DMS53 (cell line): ENCODE measurements at places on chromosomes 7 and 10.

- peak; percentile 71 for DNase-seq
Measured at GRCh38 chr7:92614660-92615174, 24.5 kb upstream of the FAM133B start.

DNA sequence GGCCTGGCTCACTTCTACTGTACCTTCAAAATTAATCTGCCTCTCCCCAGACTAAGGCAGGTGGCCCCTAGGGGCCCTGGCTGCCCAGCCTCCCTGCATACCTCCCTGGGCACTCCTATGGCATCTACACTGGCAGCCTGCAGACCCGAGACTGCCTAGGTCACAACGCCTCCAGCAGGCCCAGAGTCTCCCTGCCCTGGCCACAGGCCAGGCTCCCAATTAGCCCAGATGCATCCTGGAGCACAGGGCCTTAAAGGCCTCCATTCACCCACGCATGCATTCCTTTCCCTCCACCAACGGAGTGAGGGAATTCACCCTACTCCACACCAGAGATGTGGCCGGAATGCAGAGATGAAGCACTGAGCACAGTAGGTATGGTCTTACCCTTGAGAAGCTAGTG lies 1.9 kb downstream of the CHAT start:
- DNase-seq = no peak

DNA sequence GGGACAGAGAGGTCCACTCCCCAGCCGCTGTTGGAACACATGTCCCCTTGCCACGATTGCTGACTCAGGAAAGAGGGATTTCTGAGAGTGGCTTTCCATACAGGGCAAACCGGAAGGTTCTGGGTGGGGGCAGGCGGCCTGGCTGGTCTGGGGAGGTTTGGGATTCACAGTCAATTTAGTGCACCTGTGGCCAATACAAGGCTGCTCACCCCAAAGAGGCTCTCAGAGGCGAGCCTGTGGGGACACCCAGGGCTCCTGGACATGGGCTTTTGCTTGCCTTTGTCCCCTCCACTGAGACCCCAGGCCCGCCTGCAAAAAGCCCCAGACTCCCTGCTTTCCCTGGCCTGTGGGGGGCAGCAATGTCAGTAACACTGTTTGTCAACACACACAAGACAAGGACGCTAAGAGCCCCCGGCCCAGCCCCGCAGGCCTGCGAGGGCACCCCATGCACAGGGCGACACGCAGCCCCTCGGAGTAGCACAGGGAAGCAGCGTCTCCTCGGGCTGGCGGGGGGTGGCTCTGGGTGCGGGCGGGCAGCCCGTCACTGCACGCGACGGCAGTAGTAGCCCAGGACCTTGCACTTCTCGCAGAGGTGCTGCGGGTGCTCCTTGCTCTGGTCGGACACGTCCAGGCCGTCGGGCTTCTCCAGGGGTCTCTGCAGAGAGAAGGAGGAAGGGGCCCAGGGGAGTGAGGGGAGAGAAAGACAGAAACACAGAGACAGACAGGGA lies 38.7 kb downstream of the PPIF start:
- DNase-seq = no peak

- no peak for DNase-seq
Measured at GRCh38 chr7:79893991-79894390, 240.6 kb upstream of the GNAI1 start.

DNA sequence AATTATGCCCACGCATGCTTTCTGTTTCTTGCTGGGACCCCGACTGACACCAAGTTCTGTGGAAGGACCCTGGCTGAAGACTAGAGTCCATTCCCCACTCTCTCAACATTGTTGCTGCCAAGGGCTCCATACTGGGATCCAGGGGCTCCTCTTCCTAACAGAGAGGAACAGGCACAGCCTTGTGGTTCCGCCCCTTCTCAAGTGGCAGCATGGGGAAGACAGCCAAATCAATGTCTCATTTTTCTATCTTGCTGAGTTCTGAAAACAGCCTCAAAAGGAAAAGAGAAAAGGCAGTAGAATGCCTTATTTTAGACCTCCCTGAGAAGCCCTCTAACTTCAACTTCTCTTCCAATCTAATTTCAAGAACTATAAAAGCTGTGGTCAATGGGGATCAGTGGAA lies 23.7 kb upstream of the LAMB1 start:
- no peak for DNase-seq

DNA sequence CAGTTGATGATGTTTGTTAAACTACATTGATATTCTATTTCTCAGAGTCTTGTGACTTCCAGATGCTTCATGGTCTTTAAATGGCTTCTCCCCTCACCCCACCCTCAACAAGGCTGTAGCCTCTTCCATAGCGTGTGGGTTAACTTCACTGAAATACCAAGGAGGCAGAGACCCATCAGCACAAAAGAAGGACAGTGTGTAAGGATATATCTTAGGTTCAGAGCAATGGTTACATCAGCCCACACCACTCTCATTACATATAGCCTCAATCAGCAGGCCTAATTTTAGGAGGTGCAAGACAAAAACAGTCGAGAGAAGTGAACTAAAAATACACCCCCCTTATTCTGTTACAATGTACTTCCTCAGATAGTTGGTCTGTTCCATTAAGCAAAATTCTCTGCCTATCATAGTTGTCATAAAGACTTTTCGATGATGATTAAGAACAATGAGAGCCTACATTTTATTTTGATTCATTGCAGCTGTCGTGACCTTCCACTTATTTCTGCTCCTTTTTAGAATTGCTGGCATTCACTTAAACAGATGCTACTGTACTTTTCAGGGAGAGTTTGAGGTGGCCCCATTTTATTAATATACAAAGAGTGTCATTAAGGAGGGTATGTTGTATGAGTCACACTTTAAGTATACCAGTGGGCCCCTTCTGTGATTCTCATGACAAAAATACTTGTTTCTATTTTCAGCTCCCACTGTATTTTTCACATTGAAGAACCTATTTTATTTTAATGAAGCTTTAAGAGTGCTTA lies 52.1 kb downstream of the WIPF3 start:
- DNase-seq = no peak

DNA sequence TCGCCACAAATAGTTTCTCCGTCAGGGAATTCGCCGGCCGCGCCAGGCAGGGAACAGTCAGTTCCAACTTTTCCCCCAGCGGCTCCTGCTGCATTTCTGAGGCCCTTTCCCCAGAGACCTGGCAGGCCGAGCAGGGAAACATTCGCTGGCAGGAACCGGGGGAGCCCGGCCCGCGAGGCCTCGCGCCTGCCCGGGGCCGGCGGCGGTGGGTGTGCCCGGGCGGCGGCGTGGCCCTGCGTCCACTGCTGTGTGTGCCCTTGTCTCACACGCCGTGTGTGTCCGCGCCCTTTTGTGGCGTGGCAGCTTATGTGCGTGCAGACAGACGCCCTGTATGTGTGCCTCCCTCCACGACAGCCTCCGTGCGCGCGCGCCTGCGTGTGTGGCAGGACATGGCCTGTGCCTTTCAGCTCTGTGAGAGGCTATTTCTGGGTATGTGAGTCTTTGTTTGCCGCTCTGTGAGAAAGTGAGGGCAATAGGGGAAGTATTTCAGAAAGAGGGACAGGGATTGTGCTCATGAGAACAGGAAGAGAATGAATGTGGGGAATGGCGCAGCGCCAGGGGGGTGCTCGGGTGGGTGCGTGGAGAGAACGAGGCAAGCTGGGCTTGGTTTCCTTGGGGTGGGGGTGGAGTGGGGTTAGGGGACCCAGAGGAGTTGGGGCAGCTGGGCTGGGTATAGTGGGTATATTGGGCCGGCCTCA lies 689 bp upstream of the SMARCD3 start:
- peak; percentile 91 for DNase-seq

DNA sequence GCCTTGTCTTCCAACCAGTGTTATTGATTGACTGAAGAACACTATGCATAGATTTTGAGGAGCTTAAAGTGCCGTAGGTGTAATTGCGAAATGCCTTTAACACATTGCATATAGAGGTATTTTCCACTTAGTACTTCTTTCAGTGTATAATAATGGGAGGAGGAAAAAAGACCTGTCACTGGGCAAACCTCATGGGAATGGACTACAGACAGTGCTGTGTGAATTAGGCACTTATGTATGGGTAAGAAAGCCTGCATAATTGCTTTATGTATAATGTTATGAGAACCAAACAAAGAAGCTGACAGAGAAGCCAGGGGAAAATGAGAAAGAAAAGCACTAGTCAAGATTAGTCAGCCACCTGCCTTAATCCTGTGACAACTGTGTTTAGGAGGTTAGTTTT lies 12.4 kb upstream of the SCRN1 start:
- DNase-seq = no peak

- no peak for DNase-seq
Measured at GRCh38 chr7:67976490-67976889, 979.9 kb downstream of the TYW1 start.

DNA sequence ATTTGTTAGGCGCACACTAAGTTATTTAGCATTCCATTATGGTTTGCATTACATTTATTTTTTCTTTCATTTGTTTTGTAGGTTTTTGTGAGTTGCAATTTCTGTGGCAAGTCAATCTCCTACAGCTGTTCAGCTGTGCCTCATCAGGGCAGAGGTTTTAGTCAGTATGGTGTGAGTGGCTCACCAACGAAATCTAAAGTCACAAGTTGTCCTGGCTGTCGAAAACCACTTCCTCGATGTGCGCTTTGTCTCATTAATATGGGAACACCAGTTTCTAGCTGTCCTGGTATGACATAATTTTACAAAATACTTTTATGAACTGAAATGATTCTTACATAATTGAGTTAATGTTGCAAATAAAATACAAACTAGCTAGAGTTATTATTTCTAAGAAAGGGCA lies 29.5 kb downstream of the MIOS start:
- DNase-seq = no peak

- DNase-seq = no peak
Measured at GRCh38 chr10:70993051-70993450, 104.7 kb upstream of the PCBD1 start.

DNA sequence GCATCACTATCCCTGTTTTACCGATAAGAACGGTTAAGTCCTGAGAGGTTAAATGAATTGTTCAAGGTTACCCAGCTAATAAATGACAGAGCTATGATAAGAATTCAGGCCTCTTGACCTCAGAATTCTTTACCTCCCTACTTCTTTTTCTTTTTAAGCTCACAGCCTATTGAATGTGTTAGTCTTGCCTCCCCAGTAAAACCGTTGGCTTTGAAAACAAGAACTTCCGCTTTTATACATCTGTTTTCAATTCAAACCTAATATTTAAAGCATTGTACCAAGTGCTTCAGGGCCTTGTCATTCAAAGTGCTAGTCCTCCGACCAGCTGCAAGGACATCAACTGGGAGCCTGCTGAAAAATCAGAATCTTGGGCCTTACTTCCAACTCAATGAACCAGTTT lies 15.6 kb downstream of the SEC31B start:
- no peak for DNase-seq

DNA sequence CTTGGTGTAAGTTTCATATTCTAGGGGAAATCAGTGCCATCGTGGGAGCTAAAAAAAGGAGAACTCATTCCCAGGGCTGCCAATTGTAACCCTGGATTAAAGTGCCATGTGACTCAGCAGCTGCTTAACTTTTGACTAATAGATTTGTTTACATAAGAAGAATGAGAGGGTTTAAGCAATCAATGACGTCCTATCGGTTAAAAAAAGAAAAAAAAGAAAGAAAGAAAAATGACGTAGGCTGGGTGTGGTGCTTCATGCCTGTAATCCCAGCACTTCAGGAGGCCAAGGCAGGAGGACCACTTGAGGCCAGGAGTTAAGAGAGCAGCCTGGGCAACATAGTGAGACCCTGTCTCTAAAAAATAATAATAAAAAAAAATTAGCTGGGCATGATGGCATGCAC lies 116.2 kb upstream of the AFAP1L2 start:
- peak; percentile 93 for DNase-seq

DNA sequence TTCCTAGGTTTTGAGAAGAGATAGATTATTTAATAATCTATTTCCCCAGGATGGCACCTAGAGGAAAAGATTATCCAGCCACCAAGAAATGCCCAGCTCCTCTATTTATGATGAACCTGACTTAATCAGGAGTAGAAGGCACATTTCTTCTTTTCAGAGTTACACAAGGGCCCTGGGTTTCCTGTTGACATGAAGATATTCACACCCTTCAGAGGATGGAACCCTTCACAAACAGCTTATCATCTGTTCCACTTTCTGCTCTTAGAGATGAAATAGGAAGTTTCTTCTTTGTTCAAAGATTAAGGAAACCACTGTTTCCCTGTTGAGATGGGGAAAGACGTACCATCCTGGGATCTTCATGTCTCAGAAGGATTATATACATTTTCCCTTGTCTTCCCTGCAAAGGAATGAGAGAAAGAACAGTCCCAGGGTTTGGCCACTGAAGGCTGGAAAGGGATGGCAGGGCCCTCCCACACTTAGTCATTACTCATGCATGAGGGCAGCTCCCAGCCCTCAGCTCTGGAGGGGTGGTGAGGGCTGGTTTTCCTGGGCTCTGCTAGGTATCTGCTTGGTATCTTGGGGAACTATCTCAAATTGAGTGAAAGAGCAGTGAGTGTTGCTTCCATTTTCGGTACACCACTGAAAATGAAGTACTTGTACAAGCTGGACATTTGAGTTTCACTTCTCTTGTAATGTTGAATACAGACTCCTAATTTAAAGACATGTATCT lies 64.0 kb downstream of the MTPAP start:
- DNase-seq = no peak

DNA sequence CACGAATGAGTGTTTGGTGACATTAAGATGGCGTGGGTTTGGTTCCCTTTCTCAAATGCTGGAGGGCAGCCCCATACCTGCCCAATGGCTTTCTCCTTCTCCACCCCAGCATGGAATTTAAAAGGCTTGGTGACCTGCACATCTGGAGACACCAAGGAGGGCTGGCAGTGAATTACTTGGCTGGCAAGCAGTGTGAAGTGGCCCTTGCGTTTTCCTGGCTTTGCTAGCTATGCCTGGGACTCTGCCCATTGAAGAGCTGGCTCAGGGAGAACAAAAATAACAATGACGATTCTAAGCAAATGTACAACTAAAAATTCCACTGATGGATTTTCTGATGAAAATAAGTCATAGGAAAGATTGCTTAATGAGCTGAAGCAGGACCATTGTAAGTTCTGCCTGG lies 203.7 kb downstream of the CYP26A1 start:
- no peak for DNase-seq

GRCh38 chr7:100079024-100079560 lies 2.4 kb downstream of the ZNF3 start:
- DNase-seq = no peak

DNA sequence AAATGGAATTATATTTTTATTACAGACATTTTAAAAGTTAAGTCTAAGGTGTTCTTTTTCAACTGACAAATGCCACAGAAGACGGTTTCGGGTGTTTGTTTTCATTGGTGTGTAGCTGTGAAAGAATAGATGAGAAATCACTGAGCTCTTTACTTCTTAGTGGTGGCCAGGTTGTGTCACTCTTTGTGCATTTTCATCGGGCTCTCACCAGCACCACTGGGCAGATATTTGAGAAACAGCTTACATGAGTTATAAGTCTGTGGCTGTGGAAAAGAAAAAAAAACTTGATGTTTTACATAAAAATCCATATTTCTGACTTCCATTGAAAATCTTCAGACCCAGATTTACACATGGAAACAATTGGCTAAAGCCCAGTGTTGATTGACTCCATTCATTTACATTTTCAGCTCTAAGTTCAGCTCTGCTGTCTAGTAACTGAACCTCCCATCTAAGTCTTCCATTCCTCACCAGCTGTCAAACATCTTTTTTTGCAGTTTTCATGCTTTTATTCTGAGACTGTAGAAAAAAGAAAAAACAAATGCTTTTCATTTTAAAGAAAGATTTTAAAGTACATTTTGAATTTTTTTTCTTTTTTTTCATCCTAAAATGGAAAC lies 22.3 kb downstream of the CABCOCO1 start:
- DNase-seq = no peak

GRCh38 chr7:88458946-88459345 lies 152.3 kb upstream of the STEAP4 start:
- DNase-seq = no peak
